Hindlimb muscle (tissue), 1 donor: ENCODE measurements at places on chromosomes 3 and 15. TPM values are rescaled to one million over a fixed set of nuclear protein-coding genes. Genes with fewer than 3 reads are reported as not detected.

DNA sequence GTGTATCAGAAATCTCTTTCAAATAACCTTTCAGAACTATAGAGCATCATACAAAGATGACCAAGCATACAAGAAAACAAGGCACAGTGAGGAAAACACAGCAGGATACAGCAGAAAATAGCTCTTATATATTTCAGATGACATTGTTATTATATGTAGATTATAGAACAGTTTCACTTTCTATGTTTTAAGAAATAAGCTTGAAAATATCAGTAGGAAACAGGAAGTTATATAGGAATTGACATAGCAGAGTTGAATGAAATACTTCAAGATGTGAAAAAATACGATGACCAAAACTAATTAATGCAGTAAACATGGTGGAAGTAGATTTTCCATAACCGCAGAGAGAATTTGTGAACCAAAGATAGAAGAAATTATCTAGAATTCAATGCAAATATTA is 75.2 kb downstream of the LYSMD4 start:
- DNase-seq: no peak

GRCh38 chr15:34496207-34496995 is 58.8 kb upstream of the GOLGA8A start:
- no peak for DNase-seq

GRCh38 chr15:83747050-83747717 is 93.3 kb downstream of the ADAMTSL3 start:
- peak; percentile 59 for DNase-seq

GRCh38 chr3:193053046-193053435 is 135.4 kb upstream of the MB21D2 start:
- no peak for DNase-seq

- no peak for DNase-seq
Measured at GRCh38 chr15:50278496-50278895, 13.0 kb upstream of the HDC start.

DNA sequence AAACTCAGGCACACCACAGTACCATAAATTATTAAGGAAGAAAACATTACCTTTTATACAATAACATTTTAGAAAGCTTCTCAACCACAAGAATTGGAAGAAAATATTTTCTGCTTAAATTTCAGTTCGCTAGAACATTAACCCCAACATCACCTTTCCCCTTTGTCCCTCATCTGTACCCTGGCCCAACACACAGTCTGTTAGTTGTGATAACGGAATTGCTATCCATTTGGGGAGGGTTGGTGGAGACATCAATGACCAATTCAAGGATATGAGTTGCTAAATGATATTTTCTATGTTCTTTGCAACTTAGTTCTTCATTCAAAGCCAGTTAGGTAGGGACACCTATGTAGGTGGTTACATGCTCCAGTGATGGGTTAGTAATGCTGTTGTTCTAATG is 5.8 kb downstream of the EID1 start:
- DNase-seq: no peak

DNA sequence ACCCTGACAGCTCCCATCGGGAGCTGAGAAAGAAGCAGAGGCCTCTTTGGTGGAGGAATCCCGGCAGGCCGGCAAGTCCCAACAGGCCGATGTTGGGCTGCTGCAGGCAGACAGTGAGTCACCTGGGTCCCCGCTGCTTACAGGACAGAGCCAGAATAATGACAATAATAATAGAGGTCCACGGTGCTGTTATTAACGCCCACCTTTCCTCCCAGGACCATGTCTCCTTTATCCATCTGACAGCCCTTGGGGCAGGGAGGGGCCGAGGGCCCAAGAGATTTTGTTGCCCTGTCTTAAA is 29.3 kb upstream of the MAGEF1 start:
- DNase-seq: no peak

The TNFSF10 gene
- 7.5 TPM for polyA plus RNA-seq

The FBXL22 gene
- polyA plus RNA-seq: 38.4 TPM
